ENCODE measurements at places on chromosomes 1 and 21.

GRCh38 chr1:202155478-202156021, 4.9 kb downstream of the PTPN7 start:
- H3K4me3 ChIP-seq = no peak overlapping the region
- DNase-seq = peak; percentile 57
- H3K36me3 ChIP-seq = no peaks in the 10 kb centered on the region
- no peak overlapping the region for H3K27ac ChIP-seq

DNA sequence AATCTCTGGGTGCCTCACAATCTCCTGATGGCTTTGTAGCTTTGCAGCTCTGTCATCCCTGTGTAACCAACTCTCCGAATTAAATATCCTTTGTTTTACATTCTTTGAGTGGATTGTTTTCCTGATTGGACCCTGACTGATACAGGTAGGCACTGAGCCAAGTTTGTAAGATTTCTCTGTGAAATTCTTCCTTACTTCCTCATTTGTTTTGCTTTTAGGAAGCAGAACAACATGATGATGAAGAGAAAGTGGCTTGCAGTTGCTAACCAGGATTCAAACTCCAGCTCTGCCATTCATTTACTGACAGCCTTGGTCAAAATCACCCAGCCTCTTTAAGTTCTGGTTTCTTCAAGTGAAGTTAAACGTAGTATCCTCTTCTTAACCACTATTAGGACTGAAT, 452.3 kb downstream of the OMA1 start:
- no peaks in the 10 kb centered on the region for H3K27me3 ChIP-seq
- no peaks in the 10 kb centered on the region for H3K36me3 ChIP-seq

DNA sequence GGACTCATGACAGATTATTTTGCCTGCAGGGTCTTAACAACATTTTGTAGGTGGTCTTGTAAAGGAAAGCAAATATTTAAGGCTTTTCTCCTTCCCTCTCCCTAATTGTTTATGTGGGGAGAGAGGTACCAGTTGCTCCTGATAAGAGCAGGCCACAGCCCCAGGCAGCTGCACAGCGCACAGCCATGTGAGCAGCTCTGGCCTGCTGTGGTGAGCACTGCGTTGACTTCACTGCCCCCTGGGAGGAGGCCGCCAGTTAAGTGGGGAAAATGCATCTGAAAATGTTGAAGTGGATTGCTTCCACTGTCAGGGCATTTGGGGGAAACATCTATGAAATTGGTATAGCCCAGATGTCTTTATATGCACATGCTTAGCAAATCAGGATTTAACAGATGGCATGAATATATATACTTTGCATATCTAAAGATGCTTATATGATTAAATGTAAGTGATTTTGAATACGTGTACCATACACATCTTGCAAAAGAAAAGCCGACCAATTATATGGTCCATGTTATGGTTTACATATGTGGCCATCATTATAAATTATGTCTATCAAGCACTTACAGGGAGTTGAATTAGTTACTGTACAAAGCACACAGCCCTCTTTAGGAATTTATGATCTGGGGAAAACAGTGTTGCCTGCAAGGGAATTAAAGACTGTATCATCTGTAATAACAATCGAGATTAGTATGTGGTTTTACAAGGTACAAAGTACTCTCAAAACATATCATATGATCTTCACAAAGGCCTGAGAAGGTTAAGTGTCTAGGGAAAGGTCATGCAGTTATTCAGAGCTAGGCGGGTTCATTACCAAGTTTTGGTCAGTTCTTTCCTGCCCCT, 132.1 kb downstream of the RHOU start:
- H3K27ac ChIP-seq = peak overlapping the region; percentile 67
- DNase-seq = peak; percentile 58
- H3K27me3 ChIP-seq = no peaks in the 10 kb centered on the region
- no peaks in the 10 kb centered on the region for H3K36me3 ChIP-seq
- H3K4me1 ChIP-seq = peaks cover 19% of the 10 kb centered on the region

- no peak overlapping the region for H3K27ac ChIP-seq
- no peak overlapping the region for H3K4me3 ChIP-seq
- peaks cover 9% of the 10 kb centered on the region for H3K27me3 ChIP-seq
- no peaks in the 10 kb centered on the region for H3K4me1 ChIP-seq
These were observed 24.2 kb downstream of the OLFML2B start for GRCh38 chr1:161999301-162000052.

GRCh38 chr21:38258521-38259485, 2.0 kb downstream of the KCNJ15 start:
- H3K4me1 ChIP-seq = no peaks in the 10 kb centered on the region
- peaks cover 31% of the 10 kb centered on the region for H3K27me3 ChIP-seq
- no peaks in the 10 kb centered on the region for H3K36me3 ChIP-seq
- DNase-seq = peak; percentile 16
- H3K27ac ChIP-seq = peak overlapping the region; percentile 50

GRCh38 chr1:115865704-115866380, 24.9 kb upstream of the NHLH2 start:
- no peaks in the 10 kb centered on the region for H3K27me3 ChIP-seq
- no peak overlapping the region for H3K4me3 ChIP-seq
- no peak overlapping the region for H3K27ac ChIP-seq
- H3K36me3 ChIP-seq = no peaks in the 10 kb centered on the region

- H3K4me1 ChIP-seq = peaks cover 76% of the 10 kb centered on the region
- no peaks in the 10 kb centered on the region for H3K36me3 ChIP-seq
- no peaks in the 10 kb centered on the region for H3K27me3 ChIP-seq
- peak overlapping the region; percentile 70 for H3K27ac ChIP-seq
- H3K4me3 ChIP-seq = no peak overlapping the region
These were observed 128.0 kb downstream of the TGFBR3 start for GRCh38 chr1:91757763-91758460.

DNA sequence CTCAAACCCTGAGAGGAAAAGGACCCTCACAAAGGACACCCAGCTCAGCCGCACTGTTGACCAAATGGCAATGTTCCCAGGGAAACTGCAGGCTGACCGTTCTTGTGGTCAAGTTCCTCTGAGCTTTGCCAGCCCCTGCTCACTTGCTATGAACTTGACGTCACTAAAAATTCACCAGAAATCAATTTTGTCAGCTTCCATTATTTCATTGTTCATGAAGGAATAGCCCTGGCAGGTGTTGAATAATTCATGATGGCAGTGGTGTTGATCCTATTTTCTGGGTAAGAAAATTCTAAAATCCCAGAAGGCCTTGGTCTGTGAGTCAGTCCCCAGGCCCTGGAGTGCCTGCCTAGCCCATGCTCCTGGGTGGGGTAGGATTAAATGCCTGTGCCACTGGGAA, 318.9 kb downstream of the ZNF326 start:
- no peaks in the 10 kb centered on the region for H3K36me3 ChIP-seq
- DNase-seq = no peak
- H3K27me3 ChIP-seq = no peaks in the 10 kb centered on the region
- H3K27ac ChIP-seq = no peak overlapping the region
- H3K4me1 ChIP-seq = no peaks in the 10 kb centered on the region

- H3K4me1 ChIP-seq = peaks cover 35% of the 10 kb centered on the region
- H3K36me3 ChIP-seq = no peaks in the 10 kb centered on the region
- H3K27me3 ChIP-seq = no peaks in the 10 kb centered on the region
- DNase-seq = no peak
- H3K27ac ChIP-seq = no peak overlapping the region
These were observed 501.4 kb upstream of the USP24 start for GRCh38 chr1:55716610-55717009.

DNA sequence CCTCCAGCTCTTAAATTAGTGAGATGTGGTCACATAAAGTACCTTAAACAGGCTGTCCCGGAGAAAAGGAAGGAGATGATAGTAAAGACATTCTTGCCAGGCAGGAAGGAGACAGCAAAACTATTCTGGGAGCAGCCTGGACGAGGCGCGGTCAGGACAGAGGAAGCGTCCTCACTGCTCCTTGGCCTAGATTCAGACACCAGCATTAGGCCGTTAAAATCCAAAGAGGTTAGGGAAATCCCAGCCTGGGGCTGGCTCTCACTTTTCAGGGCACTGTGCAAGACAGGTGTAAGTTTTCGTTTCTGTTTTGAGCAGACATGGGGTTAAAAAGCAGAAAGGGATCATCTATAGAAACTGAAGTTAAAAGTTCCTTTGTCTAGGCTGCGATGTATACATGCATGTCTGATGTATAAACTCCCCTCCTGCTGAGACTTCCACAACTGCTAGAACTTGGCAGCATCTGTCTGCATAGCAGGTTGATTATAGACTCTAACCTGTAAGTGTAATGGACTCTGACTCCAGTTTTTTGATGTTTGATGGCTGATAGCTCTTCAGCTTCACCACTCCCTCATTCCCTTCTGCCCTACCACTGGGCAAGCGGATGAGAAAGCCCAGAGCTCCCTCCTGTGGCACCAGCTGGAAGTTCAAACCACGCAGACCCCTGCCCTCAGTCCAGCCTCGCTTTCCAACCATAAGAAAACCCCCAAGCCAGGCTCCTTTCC, 21.5 kb downstream of the STPG1 start:
- peaks cover 10% of the 10 kb centered on the region for H3K4me1 ChIP-seq
- no peaks in the 10 kb centered on the region for H3K36me3 ChIP-seq
- no peaks in the 10 kb centered on the region for H3K27me3 ChIP-seq
- H3K4me3 ChIP-seq = peak overlapping the region; percentile 3
- peak; percentile 84 for DNase-seq
- peak overlapping the region; percentile 12 for H3K27ac ChIP-seq

DNA sequence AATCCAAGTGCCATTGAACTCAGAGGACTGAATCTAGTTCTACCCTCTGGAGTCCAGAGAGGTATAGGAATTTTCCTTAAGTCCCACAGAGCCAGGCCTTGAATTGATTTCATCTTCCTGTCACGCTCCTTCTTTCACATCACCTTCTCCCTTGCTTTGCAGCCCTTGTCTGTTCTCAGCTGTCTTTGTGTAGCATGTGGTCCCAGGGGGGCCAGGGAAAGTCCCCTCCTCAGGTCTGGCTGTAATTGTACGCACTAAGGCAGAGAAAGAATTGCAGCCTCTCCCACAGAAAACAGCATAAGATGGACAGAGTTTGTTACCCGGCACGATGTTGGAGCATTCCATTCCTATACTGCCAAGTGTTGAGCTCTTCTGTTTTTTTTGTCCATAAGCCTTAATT, 153.6 kb downstream of the FAM78B start:
- H3K36me3 ChIP-seq = no peaks in the 10 kb centered on the region
- no peaks in the 10 kb centered on the region for H3K27me3 ChIP-seq
- no peak overlapping the region for H3K4me3 ChIP-seq
- no peak for DNase-seq

DNA sequence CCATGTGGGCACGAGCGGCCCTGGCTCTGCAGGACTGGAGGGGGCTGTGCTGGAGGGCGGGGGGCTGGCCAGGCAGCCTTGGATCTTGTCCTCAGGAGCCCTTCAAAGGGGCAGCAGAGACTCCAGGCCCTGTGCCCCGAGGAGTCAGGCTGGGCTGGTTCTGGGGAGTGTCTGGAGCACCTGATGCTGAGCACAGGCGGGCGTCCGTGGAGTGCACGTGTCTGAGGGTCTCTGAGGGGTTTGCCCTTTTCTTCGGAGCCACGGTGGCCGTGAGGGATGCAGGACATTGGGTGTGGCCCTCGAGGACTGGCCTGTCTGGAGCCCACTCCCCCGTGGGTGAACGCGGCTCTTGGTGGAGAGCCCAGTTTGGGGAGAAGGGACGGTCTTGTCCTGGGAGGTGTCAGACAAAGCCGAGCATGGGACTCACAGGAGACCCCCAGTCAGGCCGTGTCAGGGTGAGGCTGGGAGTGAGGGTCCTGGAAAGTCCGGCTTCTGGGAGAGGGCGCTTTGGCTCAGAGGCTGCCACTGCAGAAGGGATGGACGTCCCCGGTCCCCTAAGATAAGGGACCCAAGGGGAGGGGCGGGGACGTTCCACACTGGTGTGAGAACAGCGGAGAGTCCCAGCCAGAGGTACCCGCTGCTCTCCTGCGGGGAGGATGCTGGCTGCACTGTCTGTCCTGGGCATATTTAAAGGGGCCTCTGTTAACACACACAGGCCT, 60.8 kb downstream of the COL18A1 start:
- no peak overlapping the region for H3K4me3 ChIP-seq
- no peak for DNase-seq
- peaks cover 8% of the 10 kb centered on the region for H3K4me1 ChIP-seq
- peaks cover 13% of the 10 kb centered on the region for H3K36me3 ChIP-seq

GRCh38 chr21:41821756-41822431, 55.0 kb upstream of the RIPK4 start:
- H3K27me3 ChIP-seq = no peaks in the 10 kb centered on the region
- no peak for DNase-seq
- H3K36me3 ChIP-seq = peaks cover 83% of the 10 kb centered on the region
- H3K4me3 ChIP-seq = no peak overlapping the region
- H3K27ac ChIP-seq = no peak overlapping the region
- peaks cover 3% of the 10 kb centered on the region for H3K4me1 ChIP-seq

GRCh38 chr1:87791931-87792740, 463.5 kb downstream of the LMO4 start:
- H3K36me3 ChIP-seq = no peaks in the 10 kb centered on the region
- H3K27me3 ChIP-seq = no peaks in the 10 kb centered on the region
- no peak overlapping the region for H3K27ac ChIP-seq
- no peak for DNase-seq

GRCh38 chr21:36579898-36580297, 100.0 kb upstream of the CLDN14 start:
- H3K27ac ChIP-seq = no peak overlapping the region
- H3K27me3 ChIP-seq = no peaks in the 10 kb centered on the region
- H3K4me1 ChIP-seq = no peaks in the 10 kb centered on the region
- H3K4me3 ChIP-seq = no peak overlapping the region
- H3K36me3 ChIP-seq = no peaks in the 10 kb centered on the region

DNA sequence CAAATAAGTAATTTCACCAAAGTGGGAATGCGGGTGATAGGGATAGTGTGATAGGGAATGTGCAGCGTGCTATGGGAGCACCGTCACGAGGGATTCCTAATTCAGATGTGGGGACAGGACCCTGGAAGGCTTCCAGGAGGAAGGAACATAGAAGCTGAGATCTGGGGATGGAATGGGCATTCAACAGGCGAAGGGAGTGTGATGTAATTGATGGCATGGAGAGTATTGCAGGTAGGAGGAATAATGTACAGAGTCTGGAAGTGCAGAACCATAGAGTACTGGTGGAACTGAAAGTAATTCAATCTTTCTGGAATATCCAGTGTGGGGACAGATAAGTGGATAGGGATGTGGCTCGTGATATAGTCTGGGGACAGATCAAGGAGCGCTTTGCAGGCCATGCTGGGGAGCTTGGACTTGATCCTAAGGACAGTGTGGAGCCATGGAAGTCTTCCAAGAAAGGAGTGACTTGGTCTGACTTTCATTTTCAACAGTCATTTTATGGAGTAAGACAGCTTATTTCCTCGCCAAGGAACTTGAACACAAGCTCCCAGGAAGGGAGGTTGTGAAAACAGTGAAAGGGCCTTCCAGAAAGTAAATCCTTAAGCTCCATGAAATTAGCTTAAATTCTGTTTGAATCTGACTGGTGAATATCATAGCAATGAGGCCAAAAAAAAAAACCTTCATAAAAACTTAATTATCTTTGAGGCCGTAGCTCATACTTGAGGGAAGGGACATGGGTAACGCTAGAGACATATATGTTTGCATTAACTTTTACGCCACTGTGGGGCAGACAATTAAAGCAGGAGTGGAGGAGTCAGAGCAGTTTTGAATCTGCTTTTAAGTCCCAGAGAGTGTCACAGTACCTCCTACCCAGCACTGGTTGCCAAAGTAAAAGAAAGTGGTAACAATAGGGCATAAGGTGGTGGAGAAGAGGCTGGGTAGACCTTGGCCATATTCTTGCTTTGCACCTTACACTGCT, 55.8 kb downstream of the ROR1 start:
- H3K4me1 ChIP-seq = peaks cover 75% of the 10 kb centered on the region
- no peaks in the 10 kb centered on the region for H3K36me3 ChIP-seq
- no peak overlapping the region for H3K4me3 ChIP-seq
- DNase-seq = peak; percentile 61
- peak overlapping the region; percentile 64 for H3K27ac ChIP-seq

- H3K4me1 ChIP-seq = peaks cover 65% of the 10 kb centered on the region
- peaks cover 13% of the 10 kb centered on the region for H3K36me3 ChIP-seq
- H3K4me3 ChIP-seq = peak overlapping the region; percentile 89
- DNase-seq = peak; percentile 47
- peaks cover 41% of the 10 kb centered on the region for H3K27me3 ChIP-seq
These were observed 492 bp downstream of the HLX start for GRCh38 chr1:220879509-220880361.

Data from stomach (tissue), 19 donors.